AG09309 (cell line): ENCODE measurements at places on chromosomes 2 and 18.

GRCh38 chr2:2158189-2158826, 172.8 kb downstream of the MYT1L start:
- no peak for DNase-seq

- no peak for DNase-seq
Measured at GRCh38 chr2:46865181-46865970, 50.2 kb downstream of the MCFD2 start.

- DNase-seq: no peak
Measured at GRCh38 chr2:26581991-26582842, 58.9 kb downstream of the CIB4 start.

DNA sequence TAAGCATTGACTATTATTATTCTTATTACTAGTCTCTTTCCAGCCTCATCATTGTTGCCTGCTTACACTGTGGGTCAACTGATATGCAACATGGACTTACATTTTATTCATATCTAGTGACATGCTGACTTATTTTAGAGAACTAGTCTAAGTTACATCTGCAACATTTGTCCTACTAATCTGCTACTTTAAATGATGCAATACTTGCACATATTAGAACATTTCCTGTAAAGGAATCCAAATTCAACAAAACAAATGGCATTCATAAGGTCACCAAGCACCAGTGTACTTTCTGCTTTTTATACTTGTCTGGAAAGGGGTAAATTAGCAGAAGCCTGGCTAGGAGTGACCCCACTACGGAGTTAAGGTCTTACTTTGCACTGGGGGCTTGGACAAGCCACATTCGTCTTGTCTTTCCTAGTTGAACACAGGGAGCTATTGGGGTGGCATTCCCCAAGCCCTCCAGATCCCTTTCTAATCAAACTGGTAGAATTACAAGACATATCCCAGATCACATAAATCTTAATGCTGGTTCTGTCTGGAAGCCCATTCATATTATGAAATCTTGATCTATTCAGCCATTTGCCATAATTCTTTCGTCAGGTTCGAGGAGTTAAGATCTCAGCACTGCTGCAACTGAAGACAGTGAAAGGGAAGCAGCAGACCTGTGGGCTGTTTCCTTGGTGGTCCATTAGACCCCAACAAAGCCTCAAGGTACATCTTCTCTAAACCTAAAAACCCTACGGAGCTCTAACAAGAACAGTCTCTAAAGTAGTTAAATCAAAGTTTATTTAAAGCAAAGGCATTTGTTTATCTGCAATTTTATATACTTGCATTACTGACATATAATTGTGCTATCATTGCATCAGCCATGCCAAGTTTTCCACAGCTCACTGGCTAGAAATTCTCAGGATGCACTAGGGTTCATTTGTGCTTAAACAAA, 49.9 kb upstream of the RTN4 start:
- DNase-seq: peak; percentile 66

- DNase-seq: no peak
Measured at GRCh38 chr2:39008665-39009064, 112.2 kb downstream of the SOS1 start.

DNA sequence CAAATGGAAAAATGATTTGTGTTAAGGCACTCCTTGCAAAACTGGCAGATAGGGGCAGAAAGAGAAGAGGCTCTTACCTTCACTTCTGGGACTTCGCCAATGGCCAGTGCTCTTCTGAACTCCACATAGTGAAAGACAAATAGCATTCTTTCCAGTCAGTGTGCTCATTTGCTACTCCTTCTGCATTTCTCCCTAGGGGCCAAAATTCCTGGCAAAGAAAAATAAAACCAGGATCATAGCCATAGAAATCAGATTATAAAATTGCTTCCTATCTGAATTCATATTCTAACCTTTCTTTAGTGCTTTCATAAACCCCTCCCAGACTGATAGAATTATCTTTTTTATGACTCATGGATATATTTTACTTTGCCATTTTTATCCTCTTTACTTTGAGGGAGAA, 56.9 kb upstream of the PELI1 start:
- no peak for DNase-seq

GRCh38 chr18:3444296-3444695, 5.7 kb upstream of the TGIF1 start:
- no peak for DNase-seq

DNA sequence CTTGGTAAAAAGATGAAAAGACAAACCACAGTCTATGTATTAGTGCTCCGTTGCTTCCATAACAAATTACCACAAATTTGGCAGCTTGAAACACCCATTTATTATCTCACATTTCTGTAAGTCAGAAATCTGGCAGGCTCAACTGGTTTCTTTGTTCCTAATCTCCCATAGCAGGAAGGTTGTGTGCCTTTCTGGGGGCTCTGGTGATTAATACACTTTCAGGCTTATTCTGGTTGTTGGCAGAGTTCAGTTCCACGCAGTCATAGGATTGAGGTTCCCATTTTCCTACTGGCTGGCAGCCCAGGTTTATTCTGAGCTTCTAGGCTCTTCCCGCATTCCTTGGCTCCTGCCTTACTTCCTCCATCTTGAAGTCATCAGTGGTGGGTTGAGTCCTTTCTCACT, 189.3 kb downstream of the ANAPC1 start:
- peak; percentile 69 for DNase-seq

GRCh38 chr18:74595431-74595830, 2.2 kb upstream of the ZNF407 start:
- DNase-seq: no peak

- no peak for DNase-seq
Measured at GRCh38 chr2:219658874-219659273, 31.4 kb downstream of the SLC4A3 start.

GRCh38 chr2:58432491-58433170, 191.5 kb upstream of the FANCL start:
- no peak for DNase-seq
